ENCODE measurements at places on chromosomes 16 and 17. TPM values are rescaled to one million over a fixed set of nuclear protein-coding genes. Genes with fewer than 3 reads are reported as not detected.

GRCh38 chr17:83126275-83126811, 46.9 kb downstream of the METRNL start:
- peak; percentile 60 for DNase-seq

GRCh38 chr16:30395992-30396585, 869 bp downstream of the ZNF48 start:
- DNase-seq: no peak

The TBC1D3E gene
- total RNA-seq: not detected

The TP53TG3B gene
- not detected for total RNA-seq

The KRT12 gene
- total RNA-seq: not detected

Measured in ascending aorta (tissue), 2 donors.